ENCODE measurements at places on chromosomes 3 and 15.

GRCh38 chr3:48594417-48595049, 596 bp downstream of the COL7A1 start:
- no peak for DNase-seq

DNA sequence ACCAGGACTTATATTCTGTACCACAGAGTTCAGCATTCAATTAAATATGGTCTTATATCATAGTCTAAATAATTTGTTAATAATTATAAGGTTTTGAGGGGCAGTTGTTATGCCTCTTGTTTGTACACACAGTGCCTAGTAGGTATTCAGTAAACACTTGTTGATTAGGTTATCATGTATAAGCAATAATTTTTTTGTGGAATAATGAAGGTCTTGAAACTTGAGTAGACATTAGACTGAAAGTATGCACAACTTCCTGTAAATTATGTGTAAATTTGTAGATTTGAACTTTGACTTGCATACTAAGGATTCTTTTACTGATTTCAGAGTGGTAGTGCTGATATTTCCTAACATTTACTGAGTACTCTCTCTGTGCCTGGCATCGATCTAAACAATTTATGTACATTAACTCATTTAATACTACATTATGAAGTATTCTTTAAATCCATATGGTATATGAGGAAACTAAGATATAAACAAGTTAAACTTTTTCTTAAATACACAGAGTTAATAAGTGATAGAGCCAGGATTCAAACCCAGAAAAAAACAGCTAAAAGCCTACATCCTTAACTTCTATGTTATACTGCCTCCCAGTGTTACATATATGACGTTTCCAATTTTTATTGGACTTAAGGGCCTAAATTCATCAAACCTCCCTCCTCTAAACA, 65.1 kb downstream of the GLCE start:
- DNase-seq = no peak

DNA sequence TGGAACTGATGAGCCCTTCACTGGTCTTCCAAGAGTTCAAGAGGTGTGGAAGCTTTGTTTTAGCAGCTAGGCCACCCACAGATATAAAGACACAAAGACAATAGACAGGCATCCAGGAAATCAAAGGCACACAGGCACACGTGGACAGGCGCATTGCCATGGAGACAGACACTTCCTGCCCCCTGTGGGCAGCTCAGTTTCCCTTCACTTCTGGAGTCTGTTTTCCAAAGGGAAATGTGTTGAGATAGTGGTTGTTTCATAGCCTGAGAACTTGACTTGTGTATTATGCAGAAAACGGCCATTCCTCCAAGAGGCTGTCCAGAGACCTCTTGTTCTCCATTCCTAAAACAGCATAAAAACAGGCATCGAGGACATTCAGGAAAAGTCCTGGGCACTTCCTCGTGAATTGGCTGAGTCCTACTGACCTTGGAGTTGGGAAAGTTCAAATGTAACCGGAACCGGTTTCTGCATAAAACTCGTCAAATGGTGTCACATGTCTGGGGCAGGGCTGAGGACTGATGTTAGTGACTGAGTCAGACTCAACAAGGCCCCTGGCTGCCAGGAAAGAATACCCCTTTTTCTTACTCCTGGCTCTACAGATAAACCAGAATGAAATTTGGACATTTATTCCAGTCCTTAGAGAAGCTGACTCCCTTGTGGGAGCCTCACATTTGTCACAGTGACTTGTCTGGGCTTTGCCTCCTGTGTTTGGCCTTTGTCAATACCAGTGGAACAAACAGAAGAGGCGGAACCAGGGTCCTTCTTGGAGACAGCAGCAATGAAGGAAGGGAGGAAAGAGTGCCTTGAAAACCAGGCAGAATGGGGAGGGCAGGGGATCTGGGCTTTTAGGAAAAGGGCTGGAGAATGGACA, 1.3 kb downstream of the ALPK3 start:
- DNase-seq = no peak

DNA sequence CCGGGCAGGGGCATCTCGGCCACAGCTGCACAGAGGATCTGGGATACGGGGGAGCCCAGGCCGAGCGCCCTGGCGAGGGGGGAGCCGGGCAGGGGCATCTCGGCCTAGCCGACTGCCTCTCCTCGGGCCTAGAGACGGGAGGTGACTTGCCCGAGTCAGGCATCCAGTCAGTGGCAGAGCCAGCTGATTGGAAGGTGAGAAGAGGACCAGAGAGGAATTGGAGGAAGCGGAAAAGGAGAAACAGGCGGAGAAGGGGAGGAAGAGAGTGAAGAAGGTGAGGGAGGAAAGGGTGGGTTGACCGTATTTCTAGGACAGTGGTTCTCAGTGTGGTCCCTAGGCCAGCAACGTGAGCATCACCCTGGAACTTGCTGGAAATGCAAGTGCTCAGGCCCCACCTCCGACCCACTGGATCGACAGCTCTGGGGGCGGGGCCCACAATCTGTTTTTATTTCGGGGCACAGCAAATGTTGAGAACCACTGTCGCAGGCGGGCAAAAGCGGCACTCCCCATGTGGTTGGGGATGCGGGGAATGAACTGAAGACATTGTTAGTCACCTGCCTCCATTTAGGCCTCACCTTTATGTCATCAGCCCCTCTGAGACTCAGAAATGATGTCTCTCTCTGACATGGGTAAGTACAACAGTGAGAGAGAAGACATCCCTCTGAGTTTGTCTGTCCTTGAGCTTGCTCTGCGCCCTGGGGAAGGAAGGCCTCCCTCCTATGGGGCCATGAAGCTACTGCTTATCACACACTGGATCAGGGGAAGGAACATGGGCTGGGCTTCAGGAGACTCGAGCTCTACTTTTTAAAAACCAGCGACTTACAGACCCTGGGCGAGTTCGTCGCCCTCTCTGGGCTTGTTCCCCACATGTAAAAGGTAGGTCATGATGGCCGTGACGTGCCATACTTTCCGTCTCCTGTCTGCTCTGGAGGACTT, 1.0 kb upstream of the MELTF start:
- no peak for DNase-seq

GRCh38 chr3:155286736-155287135, 6.7 kb downstream of the STRIT1 start:
- DNase-seq = no peak

DNA sequence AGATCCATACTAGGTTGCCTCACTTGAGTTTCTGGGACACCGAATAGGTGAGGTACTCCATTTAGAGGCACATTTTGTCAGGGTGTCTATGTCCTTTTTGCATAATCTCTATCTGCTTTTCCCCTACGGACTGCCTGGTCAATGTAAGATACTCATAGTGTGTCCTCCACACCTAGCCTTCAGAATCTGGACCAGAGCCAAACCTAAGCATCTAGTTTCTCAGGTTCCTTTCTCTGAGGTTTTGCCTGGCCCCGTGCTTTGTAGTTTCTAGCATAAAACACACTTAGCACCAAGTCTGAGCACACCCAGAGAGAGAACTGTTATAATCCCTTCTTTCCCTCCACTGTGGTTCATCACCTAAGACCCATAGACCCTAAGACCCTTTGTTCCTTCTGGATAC, 105.9 kb upstream of the MLF1 start:
- no peak for DNase-seq

- DNase-seq = no peak
Observed at GRCh38 chr15:67768313-67768977, 56.9 kb upstream of the SKOR1 start.

DNA sequence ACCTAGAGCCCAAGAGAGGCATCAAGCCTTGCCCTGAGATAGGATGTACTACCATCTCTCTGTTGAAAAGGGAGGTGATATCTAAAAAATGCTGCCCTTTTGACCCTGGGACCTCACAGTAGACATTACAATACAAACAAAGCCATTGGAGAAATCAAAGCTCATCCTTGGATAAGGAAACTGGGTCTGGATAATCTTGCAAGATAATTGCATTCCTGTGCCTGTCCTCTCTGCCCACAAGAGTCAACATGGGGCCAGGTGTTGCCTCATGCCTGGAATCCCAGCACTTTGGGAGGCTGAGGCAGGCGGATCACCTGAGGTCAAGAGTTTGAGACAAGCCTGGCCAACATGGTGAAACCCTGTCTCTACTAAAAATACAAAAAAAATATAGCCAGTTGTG, 57.3 kb upstream of the DLG1 start:
- DNase-seq = no peak

DNA sequence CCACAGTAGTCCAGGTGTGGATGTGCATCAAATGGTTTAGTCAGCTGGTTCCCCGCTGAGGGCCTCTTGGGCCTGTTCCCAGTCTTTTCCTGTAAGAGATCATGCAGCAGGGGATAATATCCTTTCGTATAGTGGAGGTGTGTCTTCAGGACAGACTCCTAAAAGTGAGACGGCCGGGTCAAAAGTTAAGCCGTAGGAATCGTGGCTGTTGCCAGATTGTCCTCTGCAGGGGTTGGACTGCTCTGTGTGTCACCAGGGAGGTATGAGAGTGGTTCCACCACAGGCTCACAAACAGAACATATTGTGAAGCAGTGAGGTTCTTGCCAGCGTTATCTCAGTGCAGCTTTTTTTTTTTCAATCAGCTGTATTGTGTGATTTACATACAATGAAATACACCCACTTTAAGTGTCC, 95.0 kb downstream of the VGLL4 start:
- no peak for DNase-seq

- no peak for DNase-seq
Observed at GRCh38 chr15:81023483-81024264, 23.0 kb downstream of the TLNRD1 start.

- DNase-seq = no peak
Observed at GRCh38 chr3:19632099-19633074, 301.6 kb downstream of the EFHB start.

GRCh38 chr3:139934613-139935015, 371 bp upstream of the CLSTN2 start:
- no peak for DNase-seq

DNA sequence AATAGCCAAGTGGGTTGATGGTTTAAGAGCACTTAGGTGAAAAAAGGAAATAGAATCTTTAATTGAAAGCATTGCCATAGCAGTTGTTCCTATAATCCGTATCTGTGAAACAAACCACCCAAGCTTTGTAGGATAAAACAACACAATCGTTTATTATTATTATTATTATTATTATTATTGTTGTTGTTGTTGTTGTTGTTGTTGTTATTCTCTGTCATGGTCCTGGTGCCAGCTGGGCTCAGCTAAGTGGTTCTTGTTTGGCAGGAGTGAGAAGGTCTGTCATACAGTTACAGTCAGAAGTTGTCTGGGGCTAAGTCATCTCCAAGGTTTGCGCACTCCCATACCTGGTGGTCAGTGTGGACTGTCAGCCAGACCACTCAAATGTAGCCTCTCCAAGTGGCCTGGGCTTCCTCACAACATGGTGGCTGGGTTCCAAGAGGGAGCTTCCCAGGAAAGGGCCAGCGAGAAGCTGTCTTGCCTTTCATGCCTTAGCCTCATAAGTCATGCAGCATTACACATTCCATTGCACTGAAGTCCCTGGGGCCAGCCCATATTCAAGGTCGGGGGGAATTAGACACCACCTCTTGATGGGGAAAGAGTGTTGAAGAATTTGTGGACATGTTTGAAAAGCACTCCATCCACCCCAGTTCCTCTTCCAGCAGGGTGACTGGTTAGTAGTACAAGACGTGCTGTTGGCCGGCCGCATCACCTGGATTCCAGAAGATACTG, 54.3 kb upstream of the FGD5 start:
- no peak for DNase-seq
